Heart left ventricle (tissue), 16 donors: ENCODE measurements at places on chromosomes 7 and 10. TPM values are rescaled to one million over a fixed set of nuclear protein-coding genes. Genes with fewer than 3 reads are reported as not detected.

DNA sequence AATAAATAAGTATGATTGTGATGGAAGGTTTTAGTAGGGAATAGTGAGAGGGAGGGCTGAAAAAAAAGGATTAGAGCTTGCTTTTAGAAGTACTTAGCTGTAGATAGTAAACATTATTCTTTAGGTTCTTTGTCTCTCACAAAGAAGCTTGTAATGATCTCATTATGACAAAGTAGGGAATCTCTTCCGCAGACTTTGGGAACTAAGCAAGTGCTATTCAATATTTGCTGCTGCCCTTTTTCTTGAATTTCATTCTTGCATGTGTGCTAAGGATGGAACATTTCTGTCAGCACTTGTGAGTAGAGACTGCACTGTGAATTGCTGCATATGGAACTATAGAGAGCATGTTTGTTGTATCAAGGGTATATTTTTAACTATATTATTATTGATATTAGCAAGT lies 173.4 kb downstream of the ST7 start:
- no peaks in the 10 kb centered on the region for H3K27me3 ChIP-seq
- H3K27ac ChIP-seq: no peak overlapping the region
- no peak for DNase-seq

GRCh38 chr7:128236924-128237586 lies 4.0 kb upstream of the LEP start:
- peaks cover 9% of the 10 kb centered on the region for H3K27me3 ChIP-seq
- no peaks in the 10 kb centered on the region for H3K4me1 ChIP-seq
- no peak overlapping the region for H3K4me3 ChIP-seq
- DNase-seq: no peak
- H3K36me3 ChIP-seq: no peaks in the 10 kb centered on the region

- no peaks in the 10 kb centered on the region for H3K4me1 ChIP-seq
- no peak for DNase-seq
- H3K27me3 ChIP-seq: no peaks in the 10 kb centered on the region
- no peak overlapping the region for H3K27ac ChIP-seq
- H3K36me3 ChIP-seq: no peaks in the 10 kb centered on the region
These were observed 784.3 kb downstream of the DNAJB9 start for GRCh38 chr7:109354000-109354399.

GRCh38 chr7:31043051-31043471 lies 9.0 kb upstream of the ADCYAP1R1 start:
- no peak for DNase-seq
- no peaks in the 10 kb centered on the region for H3K4me1 ChIP-seq

GRCh38 chr10:3568983-3569382 lies 216.0 kb downstream of the KLF6 start:
- no peak for DNase-seq
- peaks cover 6% of the 10 kb centered on the region for H3K4me1 ChIP-seq
- H3K27me3 ChIP-seq: no peaks in the 10 kb centered on the region

DNA sequence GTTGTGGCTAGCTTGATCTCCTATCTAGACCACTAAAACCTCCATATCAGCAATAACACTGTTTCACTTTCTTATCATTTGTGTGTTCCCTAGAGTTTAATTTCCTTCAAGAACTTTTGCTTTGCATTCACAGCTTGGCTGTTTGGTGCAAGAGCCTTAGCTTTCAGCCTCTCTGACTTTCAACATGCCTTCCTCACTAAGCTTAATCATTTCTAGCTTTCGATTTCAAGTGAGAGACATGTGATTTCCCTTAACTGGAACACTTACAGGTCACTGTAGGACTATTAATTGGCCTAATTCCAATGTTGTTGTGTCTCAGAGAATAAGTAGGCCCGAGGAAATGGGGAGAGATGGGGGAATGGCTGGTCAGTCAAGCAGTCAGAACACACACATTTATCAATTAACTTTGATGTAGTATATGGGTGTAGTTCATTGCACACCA lies 10.6 kb upstream of the BPGM start:
- H3K36me3 ChIP-seq: no peaks in the 10 kb centered on the region
- no peaks in the 10 kb centered on the region for H3K27me3 ChIP-seq
- H3K4me3 ChIP-seq: no peak overlapping the region
- DNase-seq: no peak

The ELFN1 gene
- 7.4 TPM for total RNA-seq

The CYP3A5 gene
- not detected for total RNA-seq

The ZSCAN25 gene
- 10.8 TPM for total RNA-seq
